ENCODE measurements at places on chromosomes 2 and 18.

DNA sequence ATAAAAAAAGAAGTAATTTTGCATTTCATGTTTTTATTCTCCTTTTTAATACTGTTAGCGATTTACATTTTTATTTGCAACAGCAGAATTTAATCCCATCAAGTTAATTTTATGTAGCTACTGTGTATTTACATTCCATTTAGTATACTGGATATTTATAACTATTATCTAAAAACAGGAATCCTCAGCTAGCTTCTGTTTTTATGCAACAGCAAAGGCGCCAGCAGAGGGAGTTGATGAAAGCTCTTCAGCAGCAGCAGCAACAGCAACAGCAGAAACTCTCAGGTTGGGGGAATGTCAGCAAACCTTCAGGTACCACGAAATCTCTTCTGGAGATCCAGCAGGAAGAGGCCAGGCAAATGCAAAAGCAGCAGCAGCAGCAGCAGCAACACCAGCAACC lies 26.2 kb upstream of the SNORC start:
- DNase-seq, result no peak

GRCh38 chr18:41594582-41594981 lies 360.5 kb upstream of the PIK3C3 start:
- DNase-seq, result peak; percentile 47

DNA sequence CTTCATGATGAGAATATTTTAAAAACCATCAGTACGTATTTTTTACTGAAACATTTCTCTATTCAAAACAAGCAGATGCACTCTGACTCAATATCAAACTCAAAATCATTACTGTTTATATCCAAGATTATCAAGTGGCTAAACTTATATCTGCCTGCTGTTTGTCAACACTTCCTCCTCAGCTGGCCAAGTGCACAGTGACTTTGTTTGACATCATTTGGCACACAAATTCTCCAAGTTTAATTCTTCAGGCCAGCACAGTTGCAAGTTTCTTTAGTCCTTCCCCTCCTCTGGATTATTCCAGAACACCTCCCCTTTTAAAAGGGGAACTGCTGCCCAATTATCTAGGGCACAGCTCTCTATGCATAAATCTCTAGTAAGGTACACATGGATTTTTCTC lies 346.6 kb downstream of the FSIP2 start:
- no peak for DNase-seq

- no peak for DNase-seq
Observed at GRCh38 chr2:131077182-131077846, 15.9 kb downstream of the FAM168B start.

DNA sequence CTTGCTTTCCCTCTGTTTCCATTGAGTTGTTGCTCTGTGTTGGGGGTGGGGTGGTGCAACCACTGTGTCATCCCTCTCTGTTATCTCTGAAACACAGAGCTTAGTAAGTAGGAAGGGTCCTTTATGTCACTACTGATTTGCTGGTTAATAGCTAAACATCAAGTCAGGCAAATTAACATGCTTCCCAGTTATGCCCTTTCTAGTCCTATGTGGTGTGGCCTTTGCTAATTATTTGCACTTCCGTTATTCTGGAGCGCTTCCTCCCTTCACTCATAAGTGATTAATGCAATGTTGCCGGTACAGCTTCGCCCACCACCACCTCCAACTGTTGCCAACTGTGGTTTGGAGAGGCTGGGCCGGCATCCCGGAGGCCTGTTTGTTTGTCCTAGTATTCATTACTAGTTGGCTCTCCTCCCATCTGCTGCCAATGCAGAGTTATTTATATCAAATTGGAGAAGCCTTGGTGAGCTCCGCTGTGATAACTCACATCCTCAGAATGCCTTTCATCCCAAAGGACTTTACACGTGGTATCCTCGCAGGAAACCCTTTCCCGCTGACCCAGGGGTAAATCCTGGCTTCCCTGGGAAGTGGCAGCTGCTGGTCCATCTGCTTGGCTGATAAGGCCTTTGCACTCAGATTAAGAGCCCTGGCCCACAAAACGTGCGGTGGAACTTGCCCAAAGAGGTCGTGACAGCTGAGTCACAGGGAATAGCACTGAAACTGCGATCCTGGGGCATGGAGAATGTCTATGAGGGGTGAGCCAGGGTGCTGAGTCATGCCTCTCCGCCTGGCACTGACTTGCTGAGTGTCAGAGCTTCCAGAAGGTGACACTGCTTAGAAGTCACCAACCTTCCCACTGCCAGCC lies 72.0 kb upstream of the ZCCHC2 start:
- DNase-seq, result peak; percentile 47

GRCh38 chr2:3129867-3130266 lies 247.8 kb downstream of the EIPR1 start:
- no peak for DNase-seq

DNA sequence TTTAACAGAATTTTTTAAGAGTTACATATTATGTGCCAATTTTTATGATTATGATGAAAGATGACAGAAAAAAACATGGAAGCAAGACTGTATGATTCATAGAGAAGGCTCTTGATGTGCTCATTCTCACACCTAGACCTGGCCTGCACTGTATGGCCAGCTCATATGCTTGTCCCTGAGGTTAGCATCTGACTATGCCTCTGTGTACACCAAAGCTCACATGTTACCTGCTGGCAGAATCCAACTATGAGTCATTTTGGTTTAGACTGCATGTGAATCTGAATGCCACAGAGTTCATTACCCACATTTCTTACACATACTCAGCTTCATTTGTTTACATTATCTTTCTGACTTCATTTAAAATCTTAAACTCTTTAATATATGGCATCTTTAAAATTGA lies 139.0 kb downstream of the DSC3 start:
- DNase-seq, result no peak

DNA sequence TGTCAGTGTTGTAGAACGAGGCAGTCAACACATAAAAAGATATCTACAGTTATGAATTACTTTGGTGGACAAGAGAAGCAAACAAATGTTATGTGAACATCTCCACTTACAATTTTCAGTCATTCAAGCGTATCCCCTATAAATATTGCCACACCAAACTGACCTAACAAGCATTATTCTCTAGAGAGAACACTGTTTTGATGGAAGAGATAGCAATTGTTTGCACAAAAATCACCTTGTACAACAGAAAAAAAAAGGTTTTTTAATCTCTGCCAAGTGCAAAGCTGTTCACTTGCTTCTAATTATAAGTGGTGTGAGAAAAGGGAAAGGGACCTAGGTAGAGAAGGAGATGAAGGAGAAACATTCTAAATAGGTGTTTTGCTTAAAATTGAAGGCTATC lies 33.8 kb downstream of the PID1 start:
- DNase-seq, result no peak

DNA sequence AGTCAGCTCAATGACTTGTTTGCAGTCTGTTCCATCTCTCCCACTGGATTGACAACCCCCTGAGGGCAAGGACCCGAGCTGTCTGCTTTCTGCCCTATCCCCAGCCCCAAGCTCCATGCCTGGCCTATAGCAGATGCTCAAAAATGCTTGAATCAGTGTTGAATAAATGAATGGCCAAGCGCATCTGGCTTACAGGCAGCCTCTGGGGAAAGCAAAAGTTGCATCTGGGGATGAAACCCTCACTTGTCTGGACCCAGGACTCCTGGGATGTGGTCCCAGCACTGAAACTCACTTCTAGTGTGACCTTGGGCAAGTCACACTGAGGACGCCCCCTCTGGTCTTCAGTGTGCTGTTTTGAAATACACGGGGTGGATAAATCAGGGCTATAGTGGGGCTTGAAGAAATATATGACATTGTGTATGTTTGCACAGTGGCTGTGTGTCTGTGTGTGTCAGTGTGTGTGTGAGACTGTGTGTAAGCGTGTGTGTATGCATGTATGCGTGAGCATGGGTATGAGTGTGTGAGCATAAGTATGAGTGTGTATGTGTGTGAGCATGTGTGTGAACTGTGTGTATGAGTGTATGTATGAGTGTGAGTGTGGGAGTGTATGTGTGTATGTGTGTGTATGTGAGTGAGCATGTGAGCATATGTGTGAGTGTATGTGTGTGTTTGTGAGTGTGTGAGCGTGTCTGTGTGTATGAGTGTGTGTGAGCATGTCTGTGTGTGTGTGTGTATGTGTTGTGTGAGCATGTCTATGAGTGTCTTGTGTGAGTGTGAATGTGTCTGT lies 27.8 kb upstream of the TNS1 start:
- no peak for DNase-seq

DNA sequence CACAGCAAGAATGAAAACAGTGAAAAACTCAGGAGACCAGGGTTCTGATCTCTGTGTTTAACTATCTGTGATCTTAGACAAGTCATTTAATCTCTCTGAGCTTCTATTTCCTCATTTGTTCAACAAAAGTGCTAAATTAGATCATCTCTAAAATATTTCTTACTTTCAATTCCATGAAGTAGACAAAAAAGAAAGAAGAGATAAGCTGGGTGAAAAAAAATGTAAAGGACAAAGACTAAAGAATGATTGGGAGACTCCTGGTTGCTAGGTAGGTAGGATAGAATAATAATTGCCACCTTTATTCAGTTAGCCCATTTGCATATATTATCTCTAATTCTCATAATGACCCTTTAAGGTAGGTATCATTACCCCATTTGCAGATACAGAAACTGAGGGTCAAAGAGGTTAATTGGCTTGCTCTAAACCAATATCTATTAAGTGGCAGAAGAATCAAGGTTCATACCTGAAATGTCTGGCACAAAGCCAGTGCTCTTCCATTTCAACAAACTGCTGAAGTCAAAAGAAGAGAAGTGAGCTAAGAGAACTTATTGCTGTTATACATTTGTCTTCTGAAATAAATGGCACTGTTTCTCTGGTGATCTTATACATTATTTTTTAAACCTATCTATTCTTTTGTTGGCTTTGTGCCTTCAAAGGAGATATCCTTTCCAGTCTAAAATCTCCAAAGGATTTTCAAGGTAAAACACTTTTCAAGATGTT lies 141.7 kb downstream of the OTX1 start:
- DNase-seq, result peak; percentile 5

DNA sequence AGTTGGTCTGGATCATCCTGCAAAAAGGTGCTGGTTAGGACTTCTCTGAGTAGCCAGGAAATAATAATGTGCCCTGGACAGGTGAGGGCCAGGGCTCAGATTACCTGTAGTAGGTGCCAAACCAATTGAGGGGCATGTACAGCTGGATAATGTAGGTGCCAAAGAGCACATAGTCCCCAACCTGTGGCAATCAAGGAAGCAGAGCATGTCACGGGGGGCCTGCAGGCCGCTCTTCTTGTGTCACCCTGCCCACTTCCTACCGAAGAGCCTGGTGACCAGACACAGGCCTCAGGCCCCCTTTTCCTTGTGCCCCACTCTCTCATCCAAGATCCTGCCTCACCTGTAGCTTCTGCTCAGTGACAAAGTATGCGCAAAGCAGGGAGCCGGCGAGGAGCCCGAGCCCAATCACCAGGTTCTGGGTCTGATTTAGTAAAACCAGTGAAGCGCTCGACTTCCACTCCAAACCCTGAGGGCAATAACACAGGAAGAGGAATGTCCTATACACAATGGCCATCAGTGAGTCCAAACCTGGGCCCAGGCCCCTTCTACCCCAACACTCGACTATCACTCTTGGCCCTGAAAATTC lies 5.2 kb downstream of the ABCB6 start:
- DNase-seq, result no peak

GRCh38 chr2:2662037-2662846 lies 331.2 kb upstream of the MYT1L start:
- peak; percentile 86 for DNase-seq

GRCh38 chr18:54480616-54481015 lies 110.4 kb upstream of the DYNAP start:
- DNase-seq, result no peak

DNA sequence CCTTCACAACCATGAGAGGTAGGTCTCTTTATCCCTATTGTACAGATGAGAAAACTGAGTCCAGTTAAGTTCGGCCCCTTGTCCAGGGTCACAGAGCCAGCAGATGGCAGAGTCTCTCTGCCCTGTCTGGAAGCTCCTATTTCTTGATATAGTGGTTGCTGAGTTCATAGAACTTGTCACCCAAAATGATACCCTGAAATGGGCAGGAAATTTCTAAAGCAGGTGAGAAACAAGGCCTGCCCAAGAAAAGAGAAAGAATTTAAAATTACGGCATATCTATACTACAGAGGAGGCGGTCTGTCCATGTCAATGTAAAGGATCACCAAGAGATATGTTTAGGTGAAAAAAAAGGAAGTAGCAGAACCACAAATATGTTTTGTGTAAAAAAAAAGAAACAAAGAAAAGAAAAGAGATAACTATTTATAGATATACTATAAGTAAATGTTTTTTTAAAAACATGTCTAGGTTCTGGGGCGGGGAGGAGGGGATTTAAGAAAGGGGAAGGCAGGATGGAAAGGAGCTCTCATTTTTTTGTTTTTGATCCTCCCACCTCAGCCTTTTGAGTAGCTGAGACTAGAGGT lies 39.8 kb downstream of the MYO7B start:
- no peak for DNase-seq

- DNase-seq, result no peak
Observed at GRCh38 chr2:73050121-73050545, 21.4 kb downstream of the SFXN5 start.

DNA sequence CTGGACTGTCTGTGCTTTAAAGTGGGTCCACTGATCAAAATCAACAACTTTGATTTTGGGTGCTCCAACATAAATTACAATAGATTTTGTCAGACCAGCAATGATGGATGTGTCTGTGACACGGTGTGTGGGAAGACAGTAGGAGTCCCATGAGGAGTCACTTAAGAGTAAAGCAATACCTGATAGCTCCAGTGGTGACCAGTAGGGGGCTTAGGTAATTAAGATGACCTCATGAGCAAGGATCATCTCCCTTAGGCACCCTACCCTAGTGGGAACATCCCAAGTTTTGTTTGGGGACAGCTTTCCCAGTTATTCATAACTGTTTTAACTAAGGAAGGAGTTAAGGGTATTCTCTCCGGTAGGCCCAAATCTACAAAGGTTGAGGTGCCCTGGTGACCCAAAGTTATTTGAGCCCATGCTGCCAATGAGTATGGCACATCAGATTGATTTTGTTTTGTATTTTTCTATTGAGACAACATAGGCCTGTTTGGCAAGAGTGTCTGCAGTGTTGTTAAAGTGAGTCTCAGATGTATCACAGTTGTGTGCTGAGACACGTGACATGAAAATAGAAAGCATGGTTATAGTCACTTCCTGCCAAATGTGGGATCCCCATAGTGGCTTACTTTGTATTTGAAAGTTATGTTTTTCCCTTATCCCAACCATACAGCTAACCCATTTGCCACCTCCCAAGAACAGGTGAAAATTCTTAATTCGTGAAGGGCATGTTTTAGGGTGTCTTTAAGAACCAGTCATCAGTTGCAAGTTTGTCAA lies 1337.6 kb upstream of the SLC39A10 start:
- no peak for DNase-seq

DNA sequence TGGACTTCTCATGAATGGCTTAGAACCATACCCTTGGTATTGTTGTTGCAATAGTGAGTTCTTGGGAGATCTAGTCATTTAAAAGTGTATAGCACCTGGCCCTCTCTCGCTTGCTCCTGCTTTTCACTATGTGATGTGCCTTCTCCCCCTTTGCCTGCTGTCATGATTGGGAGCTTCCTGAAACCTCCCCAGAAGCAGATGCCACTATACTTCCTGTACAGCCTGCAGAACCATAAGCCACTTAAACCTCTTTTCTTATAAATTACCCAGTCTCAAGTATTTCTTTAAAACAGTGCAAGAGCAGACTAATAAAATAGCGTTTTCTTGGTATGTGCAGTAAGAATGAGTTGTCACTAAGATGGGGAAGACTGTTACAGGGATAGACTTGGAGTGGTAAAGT lies 31.6 kb downstream of the BAZ2B start:
- no peak for DNase-seq

GRCh38 chr2:102736110-102736409 lies 25.8 kb upstream of the TMEM182 start:
- DNase-seq, result no peak

Measured in NCI-H2029 (cell line).